ENCODE measurements at places on chromosomes 5 and 9. TPM values are rescaled to one million over a fixed set of nuclear protein-coding genes. Genes with fewer than 3 reads are reported as not detected.

- DNase-seq, result peak; percentile 65
Observed at GRCh38 chr9:129561594-129562281, 59.2 kb downstream of the C9orf50 start.

GRCh38 chr5:126939887-126940286 is 90.5 kb downstream of the MARCHF3 start:
- no peak for DNase-seq

DNA sequence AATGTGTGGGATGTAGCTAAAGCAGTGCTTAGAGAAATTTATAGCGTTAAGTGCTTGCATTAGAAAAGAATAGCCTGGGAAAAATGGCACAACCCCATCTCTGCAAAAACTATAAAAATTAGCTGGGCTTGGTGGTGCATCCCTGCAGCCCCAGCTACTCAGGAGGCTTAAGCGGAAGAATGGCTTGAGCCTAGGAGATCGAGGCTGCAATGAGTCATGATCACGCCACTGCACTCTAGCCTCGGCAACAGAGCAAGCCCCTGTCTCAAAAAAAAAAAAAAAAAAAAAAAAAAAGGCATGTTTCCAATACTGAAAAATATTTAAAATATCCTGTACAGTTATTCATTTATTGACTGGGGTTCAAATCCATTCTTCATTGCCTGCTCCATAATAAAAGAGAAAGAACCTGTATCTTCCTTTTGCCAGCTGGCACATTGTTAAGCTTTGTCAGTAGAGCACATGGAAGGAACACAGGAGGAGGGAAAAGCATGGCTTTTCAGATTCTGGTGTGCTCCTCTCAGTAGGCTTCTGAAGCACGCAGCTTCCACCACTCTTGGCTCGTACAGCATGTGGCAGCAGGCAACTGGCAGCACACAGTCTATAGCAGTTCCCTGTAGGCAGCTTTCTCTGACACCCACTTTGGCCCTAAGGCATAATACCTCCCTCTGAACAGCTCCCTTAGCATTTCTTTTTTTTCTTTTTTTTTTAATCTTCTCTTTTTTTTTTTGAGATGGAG is 73.5 kb downstream of the TRIM36 start:
- no peak for DNase-seq

- no peak for DNase-seq
Observed at GRCh38 chr9:33289936-33290246, 425 bp upstream of the NFX1 start.

- DNase-seq, result no peak
Observed at GRCh38 chr5:25107853-25108252, 463.1 kb upstream of the CDH10 start.

DNA sequence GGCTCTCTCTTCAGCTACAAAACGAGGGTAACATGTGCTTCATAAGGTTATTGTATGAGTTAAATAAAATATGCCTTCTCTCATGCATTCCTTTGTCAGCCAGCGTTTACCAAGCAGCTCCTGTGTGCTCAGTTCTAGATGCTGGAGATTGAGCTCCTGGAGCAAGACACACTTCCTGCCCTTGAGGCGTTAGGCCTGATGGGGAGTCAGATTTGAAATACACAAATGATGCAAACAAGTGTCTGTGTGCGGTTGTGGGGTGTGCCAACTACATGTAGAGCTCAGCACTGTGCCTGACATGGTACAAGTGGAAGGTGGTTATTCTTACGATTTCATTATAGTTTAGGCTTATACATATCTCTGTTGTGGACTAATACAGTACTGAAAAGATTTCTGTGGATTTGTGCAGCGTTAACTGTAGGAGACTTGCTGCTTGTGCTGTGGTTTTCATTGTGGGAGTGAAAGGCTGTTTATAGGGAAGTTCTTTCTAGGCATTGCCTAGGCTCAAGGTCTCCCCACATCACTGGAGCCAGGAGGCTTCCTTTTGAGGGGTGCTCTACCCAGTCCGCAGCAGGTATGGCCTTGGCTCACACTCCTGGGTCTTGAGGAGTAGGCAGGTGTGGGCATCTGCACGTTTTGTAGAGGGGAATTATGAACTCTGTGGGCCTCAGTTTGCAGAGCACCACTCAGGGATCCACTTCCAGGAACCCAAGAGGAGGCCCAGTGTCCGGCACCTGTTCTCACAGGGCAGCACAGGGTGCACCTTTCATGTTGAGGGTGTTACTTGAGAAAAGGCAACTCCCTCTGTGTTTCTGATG is 39.8 kb upstream of the ANGPTL2 start:
- peak; percentile 13 for DNase-seq

- no peak for DNase-seq
Observed at GRCh38 chr5:93497096-93497495, 83.9 kb downstream of the NR2F1-AS1 start.

DNA sequence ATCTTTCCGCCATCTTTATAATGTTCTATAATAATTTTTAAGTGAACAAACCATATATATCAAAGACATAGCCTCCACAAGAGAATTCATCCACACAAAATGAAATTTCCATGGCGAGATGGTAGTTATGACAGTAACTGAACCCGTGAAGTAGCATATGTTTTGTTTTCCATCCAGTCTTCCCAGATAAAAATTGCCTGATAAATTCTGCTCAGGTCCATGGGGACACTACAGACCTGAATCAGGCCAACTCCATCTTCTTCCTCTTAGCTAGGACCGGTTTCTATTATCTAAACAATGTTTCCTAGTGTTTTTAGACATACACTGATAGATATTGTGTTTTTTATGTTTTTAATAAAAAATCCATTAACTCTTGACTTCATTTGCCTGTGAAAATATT is 235.7 kb downstream of the PLK2 start:
- no peak for DNase-seq

- no peak for DNase-seq
Observed at GRCh38 chr5:65831276-65831675, 95.1 kb upstream of the ERBIN start.

DNA sequence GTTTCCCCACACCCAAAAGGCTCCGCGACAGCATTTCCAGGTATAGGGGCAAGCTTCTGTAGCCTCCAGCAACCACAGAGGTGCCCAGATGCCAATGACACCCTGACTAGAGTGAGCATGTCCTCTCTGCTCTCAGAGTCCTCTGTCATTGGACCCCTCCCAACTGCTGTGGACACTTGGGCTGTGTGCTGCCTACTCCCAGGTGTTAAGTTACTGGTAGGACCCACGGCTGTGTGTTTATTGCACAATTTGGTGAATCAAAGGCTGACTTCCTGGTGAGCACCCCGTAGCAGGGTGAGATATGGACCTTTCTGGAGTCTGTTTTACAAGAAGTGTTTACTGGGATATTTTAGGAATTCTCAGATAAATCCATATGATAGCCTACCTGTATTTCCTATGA is 36.0 kb downstream of the SH3GL2 start:
- no peak for DNase-seq

- no peak for DNase-seq
Observed at GRCh38 chr9:126667190-126668055, 53.7 kb downstream of the LMX1B start.

DNA sequence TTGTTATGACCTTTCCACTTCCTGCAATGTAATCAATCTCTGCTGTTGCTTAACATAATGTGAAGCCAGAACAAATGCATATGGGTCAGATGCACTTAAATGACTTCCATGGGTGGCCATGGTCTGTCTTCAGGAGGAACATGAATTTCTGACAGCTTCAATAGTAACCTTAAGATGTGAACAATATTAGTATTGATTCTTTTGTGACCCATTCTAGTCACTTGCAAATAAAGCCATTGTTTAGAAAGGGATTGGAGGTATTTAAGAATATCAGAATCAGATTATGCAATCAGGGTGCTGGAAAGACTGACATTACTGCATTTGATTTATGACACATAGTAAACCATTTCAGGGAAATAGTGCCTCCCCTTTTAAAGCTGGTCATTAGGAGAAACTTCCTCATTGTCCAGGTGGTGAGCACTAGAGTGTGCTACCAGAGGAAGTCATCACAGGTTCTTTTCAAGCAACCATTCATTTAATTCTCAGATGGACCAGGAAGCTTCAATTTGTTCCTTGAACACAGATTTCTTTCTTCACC is 32.1 kb downstream of the GRIN3A start:
- DNase-seq, result no peak

DNA sequence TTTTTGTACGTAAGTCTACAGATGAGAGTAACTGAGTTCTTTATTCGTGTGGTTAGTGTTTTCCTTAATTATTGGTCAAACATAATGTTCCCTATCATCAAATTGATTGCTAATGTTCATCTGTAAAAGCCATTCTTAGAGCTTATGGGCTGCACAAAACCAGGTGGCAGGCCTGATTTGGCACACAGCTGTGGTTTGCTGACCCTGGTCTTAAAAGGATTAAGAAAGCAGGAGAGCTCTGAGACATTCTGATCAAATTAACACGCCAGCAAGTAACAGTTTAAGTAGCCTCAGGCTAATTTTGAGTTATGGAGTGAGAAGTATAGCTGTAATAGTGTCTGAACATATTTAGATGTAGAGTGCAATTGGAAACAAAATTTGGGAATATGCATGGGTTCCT is 63.2 kb downstream of the PRR16 start:
- no peak for DNase-seq

DNA sequence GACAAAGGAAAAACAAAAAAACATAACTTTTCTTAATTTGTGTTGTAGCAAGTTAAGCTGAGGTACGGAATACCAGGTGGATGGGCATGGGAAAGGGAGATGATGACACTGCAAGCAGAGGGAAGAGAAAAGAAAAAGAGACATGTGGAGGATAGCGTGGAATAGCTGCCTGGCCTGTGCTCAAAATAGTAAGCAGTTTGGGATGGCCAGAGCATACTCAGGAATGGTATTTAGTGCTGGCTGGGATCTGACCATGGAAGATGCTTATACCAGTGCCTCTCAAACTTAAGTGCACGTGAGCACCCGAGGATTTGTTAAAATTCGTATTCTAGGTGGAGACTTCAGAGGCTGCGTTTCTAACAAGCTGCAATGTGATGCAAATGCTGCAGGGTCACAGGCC is 41.3 kb downstream of the LNPEP start:
- DNase-seq, result no peak

- DNase-seq, result peak; percentile 43
Observed at GRCh38 chr9:77839459-77840140, 191.5 kb upstream of the GNA14 start.

- DNase-seq, result no peak
Observed at GRCh38 chr5:5158472-5158895, 18.4 kb downstream of the ADAMTS16 start.

The SVEP1 gene
- polyA plus RNA-seq, result 24.5 TPM

The PAEP gene
- not detected for polyA plus RNA-seq

The ZNF658 gene
- polyA plus RNA-seq, result 4.4 TPM

The LCN9 gene
- polyA plus RNA-seq, result not detected

The ZER1 gene
- polyA plus RNA-seq, result 35.1 TPM
